Muscle of arm (tissue), 14 donors: ENCODE measurements at places on chromosomes 2 and 18.

DNA sequence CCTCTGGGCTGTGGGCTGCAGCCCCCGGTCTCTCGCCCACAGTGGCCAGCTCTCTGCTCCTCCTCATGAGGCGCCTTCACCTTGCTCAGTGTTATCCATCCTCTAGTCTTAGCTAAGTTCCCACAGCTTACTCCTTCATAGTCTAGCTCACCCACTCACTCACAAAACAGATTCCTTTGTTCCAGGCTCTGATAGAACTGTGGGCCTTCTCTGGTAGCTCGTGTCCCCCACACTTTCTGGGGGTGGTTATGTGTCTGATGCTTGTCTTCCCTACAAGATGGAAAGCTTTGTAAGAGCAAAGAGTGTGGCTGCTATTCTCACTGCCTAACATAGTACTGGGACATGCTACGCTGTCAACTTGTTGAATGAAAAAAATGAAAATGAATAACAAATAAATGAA is 135.8 kb downstream of the EN1 start:
- DNase-seq: no peak

DNA sequence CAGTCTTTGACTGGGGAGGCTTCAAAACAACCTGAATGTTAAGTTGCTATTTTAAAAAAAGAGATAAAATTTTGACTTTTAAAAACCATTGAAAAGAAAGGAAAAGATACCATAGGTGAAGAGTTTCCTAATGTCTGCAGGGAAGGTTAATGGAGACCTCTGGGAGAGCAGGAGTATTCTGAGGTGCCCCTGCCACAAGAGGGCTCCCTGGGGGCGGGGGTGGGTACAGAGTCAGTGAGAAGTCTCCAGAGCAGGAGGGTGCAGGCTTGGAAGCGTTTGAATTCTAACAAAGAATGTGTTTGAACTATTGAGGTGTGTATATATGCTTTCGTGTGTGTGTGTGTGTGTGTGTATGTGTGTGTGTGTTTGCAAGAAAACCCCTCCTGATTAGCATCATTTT is 46.7 kb upstream of the ST6GAL2 start:
- DNase-seq: no peak

DNA sequence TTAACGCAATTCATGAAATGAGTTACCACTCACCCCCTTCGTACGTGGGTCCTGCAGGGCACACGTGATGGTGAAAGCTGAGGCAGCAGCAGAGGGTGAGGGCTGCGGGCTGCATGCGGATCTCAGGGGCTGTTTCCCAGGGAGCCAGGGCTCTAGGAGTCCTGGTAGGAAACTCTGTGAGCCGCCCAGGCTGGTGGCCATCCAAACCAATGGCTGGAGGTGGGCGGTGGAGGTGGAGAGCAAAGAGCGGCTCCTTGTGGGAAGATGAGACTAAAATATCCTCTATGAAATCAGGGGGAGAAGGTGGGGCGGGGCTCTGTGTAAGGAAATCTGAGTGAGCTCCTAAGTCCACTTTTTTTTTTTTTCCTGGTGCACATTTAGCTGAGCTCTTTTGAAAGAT is 120.1 kb upstream of the SLC1A4 start:
- no peak for DNase-seq

DNA sequence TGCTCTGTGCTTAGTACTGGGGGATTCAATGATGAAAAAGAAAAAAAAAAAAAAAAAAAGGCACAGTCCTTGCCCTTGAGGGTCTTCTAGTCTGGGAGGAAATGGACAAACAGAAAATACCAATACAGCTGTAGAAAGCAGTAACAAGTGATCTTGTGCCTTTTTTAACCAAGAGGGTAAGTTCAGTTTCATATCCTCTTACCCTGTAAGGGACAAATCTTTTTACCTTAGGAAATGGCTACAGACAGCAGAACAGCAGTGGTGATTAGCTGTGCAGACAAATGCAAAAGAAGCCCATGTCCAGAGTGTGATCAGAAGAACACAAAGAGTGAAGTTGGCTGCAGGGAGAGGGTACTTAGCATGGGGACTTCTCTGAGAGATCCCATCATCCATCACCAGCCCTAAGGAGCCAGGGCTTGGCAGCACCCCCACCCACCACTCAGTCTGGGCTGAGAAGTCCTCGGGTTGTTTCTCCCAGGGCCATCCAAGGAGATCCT is 102.9 kb downstream of the ALPK2 start:
- no peak for DNase-seq

DNA sequence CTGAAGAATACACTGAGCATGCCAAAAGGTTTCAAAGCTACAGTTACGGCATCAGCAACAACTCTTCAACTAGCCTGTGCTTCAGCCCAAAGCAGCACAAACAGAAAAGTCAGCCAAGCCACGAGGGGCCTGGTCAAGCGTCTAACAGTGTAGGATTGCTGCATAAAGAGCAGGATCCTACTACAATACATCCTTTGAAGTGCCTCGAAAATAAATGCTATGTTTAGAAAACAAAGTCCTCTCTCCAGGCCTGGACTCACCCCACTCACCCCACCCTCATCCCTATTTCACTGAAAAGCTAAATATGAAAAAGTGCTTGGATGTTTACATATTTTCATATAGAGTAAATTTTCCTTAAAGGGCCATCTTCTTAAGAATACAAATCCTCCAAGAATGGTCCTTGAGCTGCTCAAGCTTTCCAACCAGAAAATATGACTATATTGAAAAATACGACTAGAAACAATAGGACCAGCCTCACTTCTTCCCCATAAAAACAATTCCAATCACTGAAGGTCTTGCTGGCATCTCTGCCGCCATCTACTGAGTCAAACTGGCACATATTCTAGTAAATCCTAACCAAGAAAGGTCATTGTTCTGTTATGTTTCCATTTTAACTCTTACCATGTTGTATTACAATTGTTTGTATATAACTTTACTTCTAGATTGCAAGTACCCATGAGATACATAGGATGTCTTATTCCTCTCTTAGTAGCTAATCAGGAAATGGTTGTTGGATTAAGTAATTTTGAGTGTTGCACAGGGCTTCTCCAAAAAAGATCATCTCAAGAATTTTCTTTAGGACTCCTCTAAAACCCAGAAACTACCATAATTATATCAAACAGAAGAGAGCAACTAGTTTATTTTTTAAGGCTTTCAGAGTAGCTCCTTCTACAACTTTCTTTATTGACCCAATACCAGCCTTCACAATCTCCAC is 63.6 kb downstream of the CLHC1 start:
- peak; percentile 68 for DNase-seq

GRCh38 chr18:12647773-12648172 is 10.1 kb downstream of the SPIRE1 start:
- DNase-seq: no peak

DNA sequence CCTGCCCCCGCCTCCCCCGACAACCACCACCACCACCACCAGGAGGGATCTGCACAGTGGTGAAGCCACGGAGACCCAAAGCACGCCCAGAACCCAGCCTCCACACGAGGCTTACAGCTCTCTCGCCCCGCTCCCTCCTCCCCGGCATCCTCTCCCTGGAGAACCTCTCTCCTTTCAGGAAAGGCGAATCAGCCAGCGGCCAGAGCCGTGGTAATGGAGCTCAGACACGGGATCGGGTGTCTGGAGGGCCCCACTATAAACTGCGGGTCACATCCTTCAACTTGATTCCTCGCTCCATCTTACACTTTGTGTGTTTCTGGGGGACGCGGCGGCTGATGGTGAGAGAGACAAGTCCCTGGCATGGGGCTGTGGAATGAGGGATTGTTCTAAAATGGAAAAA is 271.5 kb upstream of the SIX2 start:
- DNase-seq: no peak

GRCh38 chr2:1602278-1603010 is 141.9 kb downstream of the PXDN start:
- no peak for DNase-seq

DNA sequence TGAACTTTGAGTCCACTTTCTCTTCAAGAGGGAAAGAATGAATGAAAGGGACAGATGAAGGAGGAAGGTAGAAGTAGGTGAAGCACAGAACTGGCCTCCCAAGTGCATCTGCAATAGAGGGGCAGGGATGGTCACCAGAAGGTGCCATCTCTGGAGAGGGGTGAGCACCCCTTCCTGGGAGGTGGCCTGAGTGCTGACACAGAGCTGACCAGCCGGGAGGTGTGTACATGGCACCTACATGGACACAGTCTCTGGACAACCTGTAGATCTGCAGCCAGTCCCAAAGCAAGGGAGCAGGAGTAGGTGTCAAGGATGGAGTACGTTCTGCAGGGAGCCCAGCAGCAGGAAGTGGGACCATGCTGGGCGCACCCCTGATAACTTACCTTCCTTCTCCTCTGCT is 83.2 kb downstream of the TFCP2L1 start:
- DNase-seq: no peak

GRCh38 chr2:202452744-202453143 is 76.6 kb downstream of the BMPR2 start:
- DNase-seq: no peak

GRCh38 chr2:150767991-150768746 is 280.7 kb upstream of the RND3 start:
- DNase-seq: no peak

- DNase-seq: no peak
Measured at GRCh38 chr2:239406316-239406995, 5.6 kb upstream of the HDAC4 start.

DNA sequence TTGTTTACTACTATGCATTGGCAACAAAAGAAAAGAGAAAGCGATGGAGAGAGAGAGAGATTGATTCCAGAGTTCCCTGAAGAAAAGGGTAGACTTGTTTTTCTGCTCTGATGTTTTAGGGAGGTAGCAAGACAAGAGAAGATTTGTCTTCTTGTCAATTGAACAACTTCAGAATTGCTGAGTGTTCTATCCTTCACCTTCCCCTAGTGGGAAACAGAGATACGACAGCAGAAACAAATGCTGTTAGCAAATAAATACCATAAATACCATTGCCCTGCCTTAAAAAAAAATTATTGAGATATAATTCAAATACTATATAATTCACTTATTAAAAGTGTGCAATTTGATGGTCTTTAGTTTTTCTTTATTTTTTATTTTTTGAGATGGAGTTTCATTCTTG is 26.2 kb upstream of the CCDC150 start:
- DNase-seq: no peak
